ENCODE measurements at places on chromosomes 2 and 18. TPM values are rescaled to one million over a fixed set of nuclear protein-coding genes. Genes with fewer than 3 reads are reported as not detected.

The PPP1R1C gene
- not detected for total RNA-seq

The RNF149 gene
- total RNA-seq: 90.3 TPM

- H3K4me1 ChIP-seq: no peaks in the 10 kb centered on the region
- no peak overlapping the region for H3K27ac ChIP-seq
- H3K4me3 ChIP-seq: no peak overlapping the region
- DNase-seq: no peak
- H3K27me3 ChIP-seq: peaks cover 11% of the 10 kb centered on the region
Measured at GRCh38 chr18:26863122-26863879, 2.2 kb downstream of the AQP4 start.

- no peak overlapping the region for H3K4me3 ChIP-seq
- no peak for DNase-seq
- H3K4me1 ChIP-seq: no peaks in the 10 kb centered on the region
- H3K27me3 ChIP-seq: no peaks in the 10 kb centered on the region
- no peak overlapping the region for H3K27ac ChIP-seq
Measured at GRCh38 chr2:194383401-194383800, 1273.6 kb upstream of the SLC39A10 start.

GRCh38 chr2:47250586-47251403 is 95.7 kb upstream of the STPG4 start:
- H3K4me3 ChIP-seq: no peak overlapping the region
- H3K4me1 ChIP-seq: no peaks in the 10 kb centered on the region
- H3K27ac ChIP-seq: no peak overlapping the region

DNA sequence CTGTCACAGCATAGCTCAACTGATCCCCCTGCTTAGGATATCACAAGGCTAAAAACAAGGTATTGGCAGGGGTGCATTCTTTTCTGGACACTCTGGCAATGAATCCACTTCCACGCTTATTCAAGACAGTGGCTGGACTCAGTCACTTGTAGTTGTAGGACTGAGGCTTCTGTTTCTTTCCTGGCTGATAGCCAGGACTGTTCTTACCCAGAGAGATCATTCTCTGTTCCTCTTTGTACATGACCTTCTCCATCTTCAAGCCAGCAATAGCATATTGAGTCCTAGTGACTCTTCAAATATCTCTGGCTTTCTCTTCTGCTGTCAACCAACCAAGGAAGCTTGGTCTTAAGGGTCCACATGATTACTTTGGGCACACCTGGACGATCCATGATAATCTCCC is 241.3 kb downstream of the RBM43 start:
- no peaks in the 10 kb centered on the region for H3K4me1 ChIP-seq
- H3K27me3 ChIP-seq: peaks cover 10% of the 10 kb centered on the region
- no peak overlapping the region for H3K27ac ChIP-seq
- no peak overlapping the region for H3K4me3 ChIP-seq
- H3K36me3 ChIP-seq: no peaks in the 10 kb centered on the region
